NCI-H69 (cell line): ENCODE measurements at places on chromosomes 2 and 18.

GRCh38 chr2:42249887-42250286 lies 80.7 kb downstream of the EML4 start:
- DNase-seq = peak; percentile 95

DNA sequence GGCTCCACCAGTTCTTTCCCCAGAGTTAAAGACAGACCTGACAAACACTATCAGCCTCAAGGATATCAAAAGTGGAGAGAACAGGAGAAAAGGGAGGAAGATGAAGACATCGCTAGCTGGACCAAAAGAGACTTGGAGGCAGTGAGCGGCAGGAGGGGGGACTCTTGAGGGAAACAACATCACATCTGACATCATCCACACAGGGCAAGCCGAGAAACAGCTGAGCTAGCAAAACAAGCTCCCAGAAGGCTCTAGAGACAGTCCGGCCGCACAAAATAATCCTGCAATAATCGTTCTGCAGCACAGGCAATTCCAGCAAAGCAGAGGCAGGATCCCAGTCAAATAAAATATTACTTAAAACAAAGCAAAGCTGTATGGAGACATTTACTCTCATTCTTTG lies 239.8 kb downstream of the EN1 start:
- DNase-seq = no peak

DNA sequence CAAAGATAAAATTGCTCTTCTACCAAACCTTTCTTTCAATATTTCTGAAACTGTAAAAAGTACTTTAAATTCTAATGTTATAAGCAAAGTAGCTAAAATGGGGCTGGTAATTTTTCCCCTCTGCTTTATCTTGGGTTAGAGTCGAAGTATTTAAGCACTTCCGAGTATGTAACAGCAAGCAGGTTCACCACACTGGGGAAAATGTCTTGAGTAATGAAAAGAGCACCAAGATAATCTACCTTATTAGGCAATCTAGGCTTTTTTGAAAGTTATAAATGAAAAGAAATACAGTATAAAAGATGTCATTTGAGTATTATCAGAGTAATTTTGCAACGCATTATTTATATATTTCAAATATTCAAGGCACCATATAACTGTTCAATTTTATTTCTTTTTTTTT lies 687 bp upstream of the DSG3 start:
- no peak for DNase-seq

- no peak for DNase-seq
Observed at GRCh38 chr2:241178961-241179360, 9.5 kb upstream of the ANO7 start.

GRCh38 chr18:57150828-57151227 lies 3.9 kb downstream of the BOD1L2 start:
- DNase-seq = peak; percentile 98

DNA sequence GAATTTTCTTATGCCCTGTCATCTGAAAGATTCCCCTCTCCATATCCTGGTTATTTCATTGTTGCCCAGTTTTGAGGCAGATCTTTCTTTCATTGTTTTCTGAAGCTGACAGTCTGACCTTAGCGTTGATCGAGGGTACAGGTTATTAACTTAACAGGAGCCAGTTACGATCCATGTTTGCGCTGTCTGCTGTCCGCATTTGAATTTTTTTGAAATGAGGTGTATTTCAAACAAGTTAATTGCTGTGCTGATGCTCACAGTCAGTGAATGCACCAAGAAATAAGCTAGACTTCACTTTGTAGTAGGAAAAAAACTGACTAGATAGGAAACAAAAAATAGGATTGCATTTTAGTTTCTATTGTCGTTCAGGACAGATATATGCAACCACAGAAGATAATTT lies 34.8 kb upstream of the SPAG16 start:
- DNase-seq = peak; percentile 1

DNA sequence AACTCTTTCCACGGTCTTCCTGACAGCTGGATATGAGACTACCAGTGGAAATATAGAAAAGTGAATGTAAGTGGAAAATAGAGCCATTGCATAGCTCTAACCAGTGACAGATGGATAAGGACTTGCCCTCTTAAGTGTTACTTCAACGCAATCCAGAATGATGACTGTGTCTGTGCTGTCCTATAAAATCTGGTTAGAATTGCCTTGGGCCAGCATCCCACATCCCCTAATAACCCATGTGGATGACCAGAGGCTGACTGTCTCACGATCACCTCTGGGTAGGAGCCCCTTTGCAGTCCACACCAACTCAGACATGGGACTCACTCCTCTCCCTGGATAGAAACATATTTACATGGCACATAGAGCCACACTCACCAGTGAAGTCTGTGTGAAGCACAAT lies 186.6 kb downstream of the C1D start:
- no peak for DNase-seq

- no peak for DNase-seq
Observed at GRCh38 chr2:232971744-232972143, 41.3 kb downstream of the NGEF start.

- DNase-seq = no peak
Observed at GRCh38 chr2:80852079-80852807, 547.7 kb upstream of the LRRTM1 start.

DNA sequence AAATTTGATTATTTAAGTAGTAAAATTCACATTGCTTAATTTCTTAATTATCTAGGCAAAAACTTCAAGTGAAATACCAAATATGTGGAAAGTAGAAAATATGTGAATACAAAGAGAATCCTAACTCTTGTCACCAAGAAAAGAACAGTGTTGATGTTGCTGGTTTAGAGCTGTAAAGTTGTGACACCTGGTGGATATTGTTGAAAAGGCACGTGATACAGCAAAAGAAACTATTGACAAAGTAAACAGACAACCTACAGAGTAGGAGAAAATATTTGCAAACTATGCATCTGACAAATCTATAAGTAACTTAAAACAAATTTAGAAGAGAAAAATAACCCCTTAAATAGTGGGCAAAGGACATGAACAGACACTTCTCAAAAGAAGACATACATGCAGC lies 25.6 kb upstream of the ZC3H15 start:
- peak; percentile 45 for DNase-seq

DNA sequence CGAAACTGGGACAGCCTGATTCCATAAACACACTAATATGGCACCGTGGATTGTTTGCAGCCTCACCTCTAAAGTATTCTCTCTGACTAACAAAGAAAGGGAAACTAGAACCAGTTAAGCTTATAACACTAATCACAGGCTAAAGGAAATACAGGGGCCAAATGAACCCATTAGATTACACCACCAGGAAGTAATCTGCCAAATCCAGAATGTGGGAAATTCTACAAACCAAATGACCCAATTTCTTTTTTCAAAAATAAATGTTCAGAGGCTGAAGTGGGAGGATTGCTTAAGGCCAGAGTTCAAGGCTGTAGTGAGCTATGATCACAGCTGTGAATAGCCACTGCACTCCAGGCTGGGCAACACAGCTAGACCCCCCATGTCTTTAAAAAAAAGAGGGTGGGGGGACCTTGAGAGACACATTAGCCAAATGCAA lies 1.5 kb upstream of the MPPE1 start:
- no peak for DNase-seq

DNA sequence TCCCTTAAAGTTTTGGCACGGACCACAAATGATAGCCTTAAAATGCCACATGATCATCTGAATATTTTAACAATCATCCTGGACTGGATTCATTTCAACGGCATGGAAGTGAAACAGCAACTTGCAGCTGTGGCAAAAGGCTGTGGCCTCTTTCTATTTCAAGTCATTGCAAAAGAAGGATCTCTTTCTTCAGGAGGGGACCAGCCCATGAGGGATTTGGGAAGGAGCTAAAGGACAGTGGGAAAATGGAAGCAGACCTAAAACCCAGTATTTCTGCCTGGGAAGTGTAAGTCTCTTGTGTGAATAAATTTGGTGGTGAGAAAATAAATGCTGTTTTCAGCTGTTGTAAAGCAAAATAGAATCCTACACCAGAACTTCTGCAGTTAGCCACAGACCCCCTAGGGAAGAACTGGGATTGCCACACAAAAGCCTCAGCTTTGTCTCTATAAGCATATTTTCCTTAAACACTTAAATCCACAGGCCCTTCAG lies 107.3 kb upstream of the ZFP36L2 start:
- no peak for DNase-seq

GRCh38 chr2:239275847-239276831 lies 124.7 kb downstream of the HDAC4 start:
- peak; percentile 36 for DNase-seq

DNA sequence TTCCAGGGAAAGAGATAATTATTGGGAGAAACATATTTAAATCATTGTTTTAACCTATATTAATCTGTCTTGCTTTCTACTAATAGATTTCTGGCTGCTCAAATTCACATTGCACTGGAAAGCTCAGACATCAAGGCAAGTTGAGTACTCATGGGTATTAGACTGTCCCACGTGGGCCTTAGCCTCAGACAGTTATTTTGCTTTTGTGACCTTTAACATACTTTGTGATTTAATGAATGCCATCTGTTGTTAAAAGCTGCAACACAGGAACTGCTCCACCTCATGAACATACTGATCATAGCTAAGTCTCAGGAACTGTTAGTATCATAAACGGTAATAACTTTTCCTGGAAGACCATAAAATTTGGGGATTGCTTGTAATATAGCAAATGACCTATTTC lies 2.7 kb upstream of the LCT start:
- DNase-seq = peak; percentile 67

- no peak for DNase-seq
Observed at GRCh38 chr2:151945186-151945585, 117.0 kb upstream of the ARL5A start.

GRCh38 chr2:235170016-235170415 lies 218.2 kb downstream of the SH3BP4 start:
- DNase-seq = no peak

DNA sequence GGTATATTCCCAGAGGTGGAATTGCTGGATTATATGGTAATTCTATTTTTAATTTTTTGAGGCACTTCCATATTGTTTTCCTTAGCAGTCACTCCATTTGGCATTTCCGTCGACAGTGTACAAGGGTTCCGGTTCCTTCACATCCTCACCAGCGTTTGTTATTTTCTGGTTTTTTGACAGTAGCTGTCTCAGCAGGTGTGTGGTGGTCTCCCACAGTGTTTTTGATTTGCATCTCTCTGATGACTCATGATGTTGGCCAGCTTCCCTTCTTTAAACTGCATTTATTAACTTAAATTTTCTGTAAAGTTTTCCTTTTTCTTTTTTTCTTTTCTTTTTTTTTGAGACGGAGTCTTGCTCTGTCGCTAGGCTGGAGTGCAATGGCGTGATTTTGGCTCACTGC lies 19.7 kb downstream of the SH3BP4 start:
- no peak for DNase-seq

GRCh38 chr2:219284501-219285372 lies 5.6 kb downstream of the DNAJB2 start:
- DNase-seq = no peak

GRCh38 chr2:139813340-139813739 lies 1033.2 kb upstream of the NXPH2 start:
- peak; percentile 100 for DNase-seq

GRCh38 chr2:182117196-182117595 lies 131.5 kb downstream of the PPP1R1C start:
- DNase-seq = no peak

GRCh38 chr2:200735061-200735460 lies 76.6 kb upstream of the BZW1 start:
- DNase-seq = no peak

- no peak for DNase-seq
Observed at GRCh38 chr18:41790687-41791086, 164.3 kb upstream of the PIK3C3 start.
